ENCODE measurements at places on chromosomes 4 and X.
A peak's percentile ranks its signal among the peaks of the same experiment; 100 is the strongest.

- DNase-seq = no peak
Observed at GRCh38 chr4:15771216-15772058, 6.7 kb upstream of the CD38 start.

GRCh38 chrX:75051047-75051446 lies 105.0 kb downstream of the ABCB7 start:
- DNase-seq = no peak

DNA sequence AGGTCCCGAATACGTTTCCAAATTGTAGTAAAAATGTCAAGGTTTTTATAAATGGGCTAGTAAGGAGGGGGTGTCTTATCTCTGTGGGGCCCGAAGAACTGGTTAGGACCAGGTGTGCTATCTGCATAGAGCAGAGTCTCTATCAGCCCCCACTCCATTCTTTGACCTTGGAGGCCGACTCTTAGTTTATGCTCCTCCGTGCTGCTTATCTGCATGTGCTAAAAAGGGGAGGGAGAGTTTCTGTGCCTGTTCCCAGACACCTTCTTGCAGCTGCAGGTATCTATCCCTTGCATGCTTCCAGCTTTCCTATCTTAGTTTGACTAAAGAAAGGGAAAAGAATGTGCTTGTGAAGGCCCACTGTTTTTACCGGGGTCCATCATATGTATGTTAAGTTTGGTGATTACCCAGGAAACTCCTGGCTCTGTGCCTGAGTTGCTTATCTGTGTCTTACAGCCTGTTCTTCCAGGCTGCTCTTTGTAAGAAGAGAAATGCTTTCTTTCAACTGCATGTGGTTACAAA lies 28.6 kb upstream of the NAF1 start:
- DNase-seq = no peak

DNA sequence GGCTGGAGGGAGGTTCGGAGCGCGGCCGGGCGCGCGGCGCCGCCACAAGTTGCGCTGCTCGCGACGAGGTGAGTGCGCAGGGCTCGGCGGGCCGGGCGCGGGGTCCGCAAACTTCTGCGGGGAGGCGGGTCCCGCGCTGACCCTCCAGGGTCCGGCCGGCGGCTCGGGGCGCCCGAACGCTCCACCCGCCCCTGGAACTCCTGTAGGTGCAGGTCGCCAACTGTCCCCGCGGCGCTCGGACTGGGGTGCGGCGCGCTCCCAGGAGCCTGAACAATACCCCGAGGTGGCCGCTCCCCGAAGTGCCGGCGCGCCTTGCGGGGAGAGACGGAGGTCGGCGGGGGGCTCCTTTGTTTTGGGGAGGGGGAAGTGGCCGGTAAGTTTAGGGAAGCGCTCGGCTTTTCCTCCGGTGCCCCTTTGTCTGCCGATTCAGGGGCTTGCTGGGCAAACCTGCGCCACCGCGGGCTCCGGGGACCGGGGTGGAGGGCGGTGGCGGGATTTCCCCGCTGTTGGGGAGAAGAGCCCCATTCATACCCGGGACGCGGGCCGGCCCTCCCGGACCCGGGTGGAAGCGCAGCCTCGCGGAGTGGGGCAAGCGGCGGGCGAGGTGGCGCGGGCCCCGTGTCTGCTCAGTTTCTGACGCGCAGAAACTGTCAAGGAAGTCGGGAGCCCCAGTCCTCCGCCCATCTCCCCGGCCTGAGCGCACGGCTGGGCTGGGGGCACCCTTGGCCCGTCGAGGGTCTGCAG lies 694 bp downstream of the TBL1X start:
- DNase-seq = no peak

DNA sequence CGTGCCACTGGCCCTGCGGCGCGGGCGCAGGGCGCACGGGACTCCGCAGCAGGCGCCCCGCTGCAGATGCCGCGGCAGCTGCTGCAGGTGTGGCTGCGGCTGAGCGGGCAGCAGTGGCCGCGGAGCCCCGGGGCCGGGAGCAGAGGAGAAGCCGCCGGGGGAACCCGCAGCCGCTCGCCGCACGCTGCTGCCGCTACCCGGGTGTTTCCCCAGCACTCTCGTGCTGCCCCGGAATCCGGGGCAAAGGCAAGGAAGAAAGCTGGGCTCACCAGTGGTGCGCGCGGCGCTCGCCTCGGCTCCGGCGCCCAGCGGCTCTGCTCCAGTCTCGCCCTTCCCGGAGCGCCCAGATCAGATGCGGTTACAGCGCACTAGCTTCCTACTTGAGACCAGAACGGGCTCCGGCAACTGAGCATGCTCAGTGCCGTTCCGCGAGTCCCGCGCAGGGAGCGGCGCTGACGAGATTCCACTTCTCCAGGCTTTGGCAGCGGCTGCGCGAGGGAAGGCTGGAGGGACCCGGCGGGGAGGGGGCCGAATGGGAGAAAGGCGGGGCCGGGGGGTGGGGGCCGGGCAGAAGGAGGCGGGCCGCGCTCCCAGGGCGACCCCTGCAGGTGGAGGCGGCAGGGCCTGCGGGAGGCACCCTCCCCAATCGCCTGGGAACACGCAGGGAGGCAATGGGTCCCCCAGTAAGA lies at the start of gene APBB2:
Gene APBB2 (minus strand): TSS at position 407 of the 689 bp plus-strand sequence. CDS start 181,288 bp downstream, outside the sequence.
- peak; percentile 73 for DNase-seq

DNA sequence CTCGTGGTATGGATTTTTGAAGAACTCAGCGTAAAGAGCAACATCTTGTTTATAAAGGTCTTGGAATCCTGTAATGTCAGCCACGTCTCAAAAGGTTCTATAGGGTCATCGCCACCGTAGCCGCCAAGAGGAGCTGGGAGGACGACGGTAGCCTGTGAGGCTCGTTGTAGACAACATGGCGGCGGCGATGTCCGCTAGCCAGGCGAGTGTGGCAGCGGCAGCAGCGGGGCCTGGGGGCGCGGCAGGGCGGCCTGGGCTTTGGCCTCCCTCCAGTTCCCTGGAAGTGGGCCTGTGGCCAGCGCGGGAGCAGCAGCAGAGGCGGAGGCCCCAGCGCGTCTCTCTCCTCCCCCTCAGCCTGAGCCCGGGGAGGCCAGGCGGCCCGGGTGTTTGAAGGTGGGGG lies 143.5 kb upstream of the PBDC1 start:
- DNase-seq = no peak

GRCh38 chr4:135927651-135928050 lies 1604.6 kb downstream of the PCDH18 start:
- DNase-seq = no peak

DNA sequence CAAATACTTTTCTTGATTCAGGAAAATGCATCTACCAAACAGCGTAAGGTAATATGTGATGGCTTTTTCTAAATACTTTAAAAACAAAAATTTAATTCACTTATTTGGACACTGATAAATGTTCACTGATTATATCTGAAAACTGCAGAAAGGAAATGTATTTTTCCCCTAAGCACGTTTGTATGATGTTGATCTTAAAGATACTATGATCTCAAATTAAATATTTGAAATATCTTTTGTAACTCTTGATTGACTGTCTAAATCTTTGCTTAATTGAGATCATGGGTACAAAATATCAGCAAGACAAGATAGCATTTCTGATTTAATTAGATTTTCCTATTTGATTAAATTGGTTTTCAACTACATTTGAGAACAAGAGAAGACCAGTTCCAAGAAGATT lies 281.0 kb upstream of the UGT8 start:
- no peak for DNase-seq

All from GM04503 (cell line).